ENCODE measurements at places on chromosomes 12 and 14. TPM values are rescaled to one million over a fixed set of nuclear protein-coding genes. Genes with fewer than 3 reads are reported as not detected.

GRCh38 chr12:50508414-50508813 is 3.6 kb downstream of the DIP2B start:
- no peak for DNase-seq

Gene CLEC9A
- total RNA-seq: not detected

DNA sequence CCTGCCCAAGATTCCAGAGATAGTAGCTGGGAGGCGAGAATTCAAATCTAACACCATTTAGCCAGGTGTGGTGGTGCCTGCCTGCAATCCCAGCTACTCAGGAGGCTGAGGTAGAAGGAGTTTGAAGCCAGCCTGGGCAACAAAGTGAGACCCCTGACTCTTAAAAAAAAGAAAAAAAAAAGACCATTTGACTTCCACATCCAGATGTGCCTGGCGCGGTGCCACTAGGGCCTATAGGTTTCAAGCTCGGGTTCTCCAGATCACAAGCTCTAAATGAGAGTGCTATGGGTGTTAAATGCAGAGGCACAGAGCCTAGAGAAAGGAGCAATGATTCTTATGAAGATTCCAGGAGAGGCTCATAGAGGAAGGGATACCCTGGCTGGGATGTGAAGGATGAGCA is 22.5 kb downstream of the SYNE3 start:
- DNase-seq: peak; percentile 75

Gene COPZ1
- total RNA-seq: 130 TPM

- no peak for DNase-seq
Observed at GRCh38 chr12:19203013-19203412, 73.5 kb downstream of the PLEKHA5 start.

- no peak for DNase-seq
Observed at GRCh38 chr12:45721954-45722353, 7.6 kb upstream of the ARID2 start.

DNA sequence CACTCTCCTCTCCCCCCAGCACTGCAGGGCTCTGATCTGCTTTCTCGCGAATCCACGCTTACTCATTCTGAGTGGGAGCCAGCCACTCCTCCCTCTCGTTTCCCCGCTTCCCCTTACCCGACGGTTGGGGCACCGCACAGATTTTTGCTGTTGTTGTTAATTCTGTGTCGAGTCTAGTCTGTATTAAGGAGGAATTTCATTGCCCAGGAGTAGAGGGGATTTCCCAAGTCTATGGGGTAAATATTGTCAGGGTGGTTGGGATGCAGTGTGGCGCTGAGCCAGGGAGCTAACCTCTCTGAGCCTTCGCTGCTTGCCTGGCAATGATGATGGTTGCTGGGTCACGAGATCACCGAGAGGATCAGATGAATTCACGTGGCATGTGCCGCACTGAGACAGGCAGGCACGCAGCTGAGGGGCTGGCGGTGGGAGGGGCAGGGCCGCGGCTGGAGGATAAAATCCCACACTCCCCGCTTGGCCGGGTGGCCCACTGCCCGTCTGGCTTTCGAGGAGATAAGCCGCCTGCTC is 18.5 kb downstream of the NCOR2 start:
- DNase-seq: no peak

GRCh38 chr12:115325858-115326257 is 641.9 kb upstream of the TBX3 start:
- no peak for DNase-seq

Gene DNAJC22
- total RNA-seq: not detected

Gene OR4K15
- not detected for total RNA-seq

- DNase-seq: no peak
Observed at GRCh38 chr12:86044396-86044795, 170.3 kb downstream of the NTS start.

GRCh38 chr12:19489168-19489567 is 49.9 kb downstream of the AEBP2 start:
- no peak for DNase-seq

DNA sequence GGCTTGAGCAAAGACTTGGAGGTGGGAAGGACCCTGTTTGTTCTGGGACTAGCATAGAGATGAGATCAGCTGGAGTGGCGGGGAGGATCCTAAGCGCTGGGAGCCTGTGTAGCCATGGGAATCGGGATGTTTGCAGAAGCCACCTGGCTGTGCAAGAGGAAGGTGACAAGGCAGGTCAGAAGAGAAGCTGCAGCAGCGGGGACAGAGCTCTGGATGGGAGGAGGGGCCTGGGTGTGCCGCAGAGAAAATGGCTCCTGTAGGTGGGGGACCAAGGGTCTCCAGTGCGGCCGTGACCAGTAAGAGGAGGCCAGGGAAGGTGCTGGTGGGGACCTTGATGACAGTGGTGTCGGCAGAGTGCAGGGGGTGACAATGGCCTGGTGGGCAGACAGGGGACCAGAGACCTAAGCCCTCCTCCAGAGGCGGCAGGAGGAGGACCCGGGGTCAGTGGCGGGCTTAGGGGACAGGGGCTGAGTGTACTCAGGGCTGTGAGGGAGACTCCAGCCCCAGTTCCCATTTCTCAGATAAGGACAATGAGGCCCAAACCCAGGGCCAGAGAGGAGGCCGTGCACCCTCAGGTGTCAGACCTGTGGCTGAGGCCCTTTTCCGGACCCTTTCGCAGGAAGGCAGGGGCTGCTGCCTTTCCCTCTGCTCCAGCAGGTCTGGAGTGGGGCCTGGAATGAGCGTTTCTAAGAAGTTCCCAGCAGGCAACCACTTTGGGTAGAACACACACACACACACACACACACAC is 206.6 kb upstream of the RTL1 start:
- DNase-seq: peak; percentile 54

DNA sequence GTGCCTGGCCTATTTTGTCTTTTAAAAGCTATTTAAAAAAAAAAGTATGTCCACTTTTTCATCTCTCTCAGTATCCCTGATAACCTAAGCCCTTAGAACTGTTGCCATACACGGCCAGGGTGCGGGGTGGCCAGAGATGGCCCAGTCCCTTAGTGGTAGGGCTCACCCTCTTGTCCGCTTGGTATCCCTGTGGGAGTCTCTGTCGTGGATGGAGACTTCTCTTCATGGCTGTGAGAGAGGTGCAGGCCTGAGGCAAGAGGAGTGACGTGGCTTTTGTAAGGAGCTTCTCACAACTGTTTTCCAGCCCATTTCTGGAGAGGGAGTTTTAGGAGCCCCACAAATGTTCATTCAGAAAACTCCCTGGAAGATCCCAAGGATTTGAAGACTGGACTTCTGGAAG is 26.8 kb downstream of the XRCC3 start:
- no peak for DNase-seq

Gene CNTN1
- 0.73 TPM for total RNA-seq

DNA sequence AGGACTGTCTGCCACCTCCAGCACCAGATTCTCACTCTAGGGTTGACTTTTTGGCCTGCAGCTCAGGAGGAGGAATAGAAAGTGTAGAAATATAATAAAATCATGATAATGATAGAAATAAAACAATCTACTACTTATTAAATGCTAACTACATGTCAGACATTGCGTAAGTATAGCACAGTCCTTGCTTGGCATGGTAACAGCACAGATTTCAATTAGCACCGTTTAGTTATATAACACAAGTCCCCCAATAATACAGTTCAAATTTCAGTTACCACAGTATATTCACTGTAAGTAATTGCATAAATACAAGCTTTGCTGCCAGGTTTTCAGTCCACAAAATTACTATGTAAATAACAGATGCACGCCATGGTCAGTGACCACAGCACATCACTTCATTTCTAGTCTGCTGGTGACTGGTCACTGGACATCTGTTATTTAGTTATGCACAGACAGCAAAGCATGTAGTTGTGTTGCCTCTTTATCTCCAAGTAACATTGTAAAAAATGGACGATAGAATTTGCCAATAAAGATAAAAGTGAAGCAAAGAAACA is 6.5 kb upstream of the GLT8D2 start:
- DNase-seq: no peak

- no peak for DNase-seq
Observed at GRCh38 chr14:34172550-34173368, 221.9 kb upstream of the EGLN3 start.

- DNase-seq: no peak
Observed at GRCh38 chr12:124726596-124727263, 136.9 kb downstream of the SCARB1 start.

- no peak for DNase-seq
Observed at GRCh38 chr12:132582058-132582420, 28.3 kb downstream of the LRCOL1 start.

Gene PMCH
- total RNA-seq: not detected

Gene OTX2
- total RNA-seq: not detected

Gene MDGA2
- not detected for total RNA-seq

DNA sequence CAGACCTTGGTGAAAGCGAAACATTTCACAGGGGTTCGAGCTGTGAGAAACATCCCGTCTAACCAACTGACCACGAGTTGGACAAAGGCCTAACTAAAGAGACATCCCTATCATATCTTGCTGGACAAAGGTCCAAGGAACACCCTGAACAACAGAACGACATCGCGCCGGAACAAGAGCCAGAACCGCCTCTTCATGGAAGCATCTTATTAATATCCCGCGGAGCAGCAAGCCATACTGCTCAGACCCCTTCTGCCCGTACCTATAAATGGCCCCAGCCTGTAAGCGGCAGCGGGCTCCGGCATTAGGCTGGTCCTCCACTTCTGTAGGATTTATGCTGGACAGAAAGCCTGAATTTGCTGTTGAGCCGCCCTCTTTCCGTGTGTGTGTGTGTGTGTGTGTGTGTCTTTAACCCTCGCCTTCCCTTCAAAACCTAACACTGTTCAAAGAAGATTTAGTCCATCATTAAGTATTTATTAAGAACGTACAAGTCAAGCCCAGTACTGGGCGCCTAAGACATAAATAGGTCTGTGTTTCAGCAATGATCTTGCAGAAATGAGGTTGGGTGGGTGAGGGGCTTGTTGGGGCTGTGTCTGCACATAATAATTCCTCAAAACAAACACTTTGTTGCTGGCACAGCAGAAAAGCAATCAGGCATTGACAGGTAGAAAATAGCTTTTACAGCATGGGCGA is 1.9 kb downstream of the SLC6A15 start:
- no peak for DNase-seq

Gene GNS
- 101 TPM for total RNA-seq

All from Right ventricle myocardium inferior (tissue), 1 donor.